ENCODE measurements at places on chromosomes 1 and 21.

DNA sequence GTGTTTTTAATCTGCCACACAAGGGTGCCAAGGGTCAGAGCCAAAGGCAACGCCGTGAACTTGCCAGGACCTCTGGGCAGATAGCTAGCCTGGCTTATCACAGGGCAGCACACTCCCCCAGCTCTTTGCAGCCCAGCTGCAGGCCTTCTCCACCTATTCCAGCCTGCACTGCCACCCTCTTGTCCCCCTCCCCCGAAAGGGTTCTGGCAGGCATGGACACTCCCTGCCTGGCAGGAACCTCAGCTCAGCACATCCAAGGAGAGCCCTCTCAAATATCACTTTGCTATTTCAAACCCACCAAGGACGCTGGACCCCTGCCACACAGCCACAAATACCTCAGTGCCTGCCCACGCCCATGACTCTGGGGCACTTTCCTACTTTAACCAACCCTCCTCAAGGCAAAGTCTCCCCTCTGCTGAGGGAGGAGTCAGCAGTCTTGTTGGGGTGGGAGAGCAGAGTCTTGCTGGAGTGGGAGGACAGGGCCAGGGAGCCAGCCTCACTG lies 9.1 kb downstream of the SSBP3 start:
- no peak for DNase-seq

GRCh38 chr1:245404527-245404926 lies 249.7 kb downstream of the KIF26B start:
- no peak for DNase-seq

DNA sequence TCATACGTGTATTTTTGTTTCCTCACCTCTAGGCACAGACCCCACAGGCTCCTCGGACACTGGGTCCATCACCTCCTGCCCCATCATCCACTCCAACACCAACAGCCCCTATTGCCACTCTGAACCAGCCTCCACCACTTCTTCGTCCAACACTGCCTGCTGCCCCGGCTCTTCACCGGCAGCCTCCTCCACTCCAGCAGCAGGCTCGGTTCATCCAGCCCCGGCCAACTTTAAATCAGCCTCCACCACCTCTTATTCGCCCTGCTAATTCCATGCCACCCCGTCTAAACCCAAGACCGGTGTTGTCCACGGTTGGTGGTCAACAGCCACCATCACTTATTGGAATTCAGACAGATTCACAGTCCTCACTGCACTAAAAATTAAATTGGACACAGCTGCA lies 13.2 kb upstream of the TRAF5 start:
- no peak for DNase-seq

DNA sequence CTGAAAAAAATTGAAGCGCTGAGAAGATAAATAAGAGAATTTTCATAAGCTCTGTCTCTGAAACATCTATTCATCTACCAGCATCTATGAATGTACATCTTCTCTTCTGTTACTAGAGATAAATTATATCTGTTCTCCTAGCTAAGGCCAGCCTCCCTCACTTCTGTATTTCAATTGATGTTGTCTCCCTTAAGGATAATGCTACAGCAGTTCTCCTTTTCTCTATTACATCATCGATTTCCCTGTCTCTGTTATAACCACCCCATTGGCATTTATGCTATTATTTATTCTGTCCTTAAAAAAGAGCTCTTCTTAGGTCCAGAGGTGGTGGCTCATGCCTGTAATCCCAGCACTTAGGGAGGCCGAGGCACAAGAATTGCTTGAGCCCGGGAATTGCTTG lies 42.9 kb upstream of the TMCO2 start:
- no peak for DNase-seq

DNA sequence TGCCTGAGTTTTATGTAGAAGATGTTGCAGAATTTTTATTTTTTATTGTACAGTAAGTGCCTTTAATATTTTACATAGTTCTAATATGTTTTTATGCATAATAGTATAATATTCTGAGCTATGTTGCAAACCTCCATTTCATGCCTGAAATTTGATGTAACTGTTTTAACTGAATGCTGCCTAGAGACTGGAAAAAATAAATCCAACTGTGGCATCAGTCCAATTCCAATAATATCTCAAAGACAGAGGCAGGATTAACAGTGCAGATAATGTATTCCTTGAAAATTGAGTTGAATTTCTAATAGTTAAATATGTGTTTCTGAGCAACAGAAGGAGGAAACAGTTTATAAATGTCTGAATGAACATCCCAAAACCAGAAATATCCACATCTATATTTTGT lies 61.1 kb upstream of the KIF1B start:
- DNase-seq, result no peak

DNA sequence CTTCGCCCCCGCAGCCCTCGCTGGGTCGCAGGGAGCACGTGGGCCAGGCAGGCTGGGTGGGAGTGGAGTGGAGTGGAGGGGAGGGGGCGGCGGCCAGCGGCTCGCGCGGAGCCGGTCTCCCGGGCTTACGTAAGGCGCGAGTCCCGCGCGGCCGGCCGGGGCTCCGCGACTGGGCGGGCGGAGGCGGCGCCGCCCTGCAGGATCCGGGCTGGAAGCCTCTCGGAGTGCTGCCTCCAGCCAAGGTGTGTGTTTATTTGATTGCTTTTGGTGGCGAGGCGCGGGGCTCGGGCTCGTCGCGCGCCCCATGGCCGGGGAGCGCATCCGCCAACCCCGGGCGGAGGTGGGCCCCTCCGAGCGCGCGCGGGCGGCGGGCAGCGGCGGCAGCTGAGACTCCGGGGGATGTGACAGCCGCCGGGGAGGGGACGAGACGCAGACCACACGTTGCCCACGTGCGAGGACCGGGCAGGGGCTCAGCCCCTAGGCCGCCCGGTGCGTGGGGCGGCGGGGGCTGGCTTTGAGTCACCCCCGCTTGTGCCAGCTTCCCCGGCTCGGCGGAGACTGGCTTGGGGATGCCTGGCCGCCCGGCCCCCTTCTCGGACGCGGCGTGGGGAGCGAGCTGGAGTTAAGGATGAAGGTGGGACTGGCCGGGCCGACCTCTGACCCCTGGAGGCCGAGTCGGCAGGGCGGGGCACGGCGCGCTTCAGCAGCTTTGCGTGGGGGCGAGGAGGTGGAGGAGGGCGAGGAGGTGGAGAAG lies 402 bp upstream of the AK4 start:
- DNase-seq, result no peak

DNA sequence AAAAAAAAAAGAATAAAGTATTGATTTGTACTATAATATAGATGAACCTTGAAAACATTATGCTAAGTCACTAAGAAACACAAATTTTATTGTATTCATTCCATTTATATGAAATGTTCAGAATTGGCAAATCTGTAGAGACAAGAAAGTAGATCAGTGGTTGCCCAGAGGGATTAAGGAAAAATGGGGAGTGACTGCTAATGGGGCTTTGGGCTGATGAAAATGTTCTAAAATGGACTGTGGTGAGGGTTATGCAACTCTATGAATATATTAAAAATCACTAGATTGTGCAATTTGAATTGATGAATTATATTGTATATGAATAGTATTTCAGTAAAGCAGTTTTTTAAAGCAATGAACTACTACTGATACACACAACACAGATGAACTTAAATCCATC lies 10.0 kb downstream of the GDAP2 start:
- DNase-seq, result no peak

DNA sequence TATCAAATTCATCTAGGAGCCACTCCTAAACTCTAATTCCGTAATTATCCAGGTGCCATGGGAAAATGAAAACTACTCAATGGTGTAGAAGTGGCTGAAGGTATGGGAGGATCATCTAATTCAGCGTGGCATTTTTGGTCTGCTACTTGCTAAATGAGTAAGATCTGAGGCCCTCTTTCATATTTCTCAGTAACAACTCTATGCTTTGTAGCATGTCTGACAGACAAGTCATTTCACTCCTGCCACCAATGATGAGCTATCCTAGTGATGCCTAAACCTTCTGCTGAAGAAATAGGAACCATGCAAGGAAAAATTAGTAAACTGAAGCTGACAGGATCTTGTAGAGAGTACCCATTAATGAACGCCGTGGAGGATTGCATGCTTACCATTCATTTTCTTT lies 145.3 kb downstream of the NTNG1 start:
- no peak for DNase-seq
